ENCODE measurements at places on chromosomes 13 and 19. TPM values are rescaled to one million over a fixed set of nuclear protein-coding genes. Genes with fewer than 3 reads are reported as not detected.
A peak's percentile ranks its signal among the peaks of the same experiment; 100 is the strongest.

GRCh38 chr19:55647732-55648584 lies at the start of gene CCDC106:
TSS of gene CCDC106 (plus strand) at chr19:55648212. CDS start at chr19:55649047, 835 bp downstream.
- peak; percentile 42 for DNase-seq

DNA sequence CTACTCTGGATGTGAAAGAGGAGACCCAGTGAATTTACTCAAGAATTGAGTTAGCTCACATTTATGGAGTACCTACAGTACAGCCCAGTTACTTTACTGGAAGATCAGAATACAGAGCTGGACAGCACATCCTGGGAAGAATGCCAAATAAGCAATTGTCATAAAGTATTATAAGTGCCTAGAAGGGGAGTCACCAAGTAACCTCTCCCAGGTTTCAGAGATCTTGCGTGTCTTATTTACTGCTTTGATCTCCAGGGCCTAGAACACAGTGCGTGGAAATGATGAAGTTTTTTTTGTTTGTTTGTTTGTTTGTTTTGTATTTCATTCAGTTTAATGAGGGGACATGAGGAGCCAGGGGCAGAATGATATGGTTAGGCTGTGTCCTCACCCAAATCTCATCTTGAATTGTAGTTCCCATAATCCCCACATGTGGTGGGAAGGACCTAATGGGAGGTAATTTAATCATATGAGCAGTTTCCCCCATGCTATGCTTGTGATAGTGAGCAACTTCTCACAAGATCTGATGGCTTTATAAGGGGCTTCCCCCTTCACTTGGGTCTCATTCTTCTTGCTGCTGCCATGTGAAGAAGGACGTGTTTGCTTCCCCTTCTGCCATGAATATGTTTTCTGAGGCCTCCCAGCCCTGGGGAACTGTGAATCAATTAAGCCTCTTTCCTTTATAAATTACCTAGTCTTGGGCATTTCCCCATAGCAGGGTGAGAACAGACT lies 5.2 kb downstream of the GARRE1 start:
- no peak for DNase-seq

- DNase-seq, result no peak
Observed at GRCh38 chr19:31629579-31630363, 280.5 kb upstream of the TSHZ3 start.

GRCh38 chr13:113275387-113275786 lies 21.7 kb upstream of the LAMP1 start:
- DNase-seq, result peak; percentile 44

- no peak for DNase-seq
Observed at GRCh38 chr13:27968316-27969081, 616 bp downstream of the CDX2 start.

RANBP3 gene
- 98.0 TPM for total RNA-seq

FBXL12 gene
- total RNA-seq, result 25.6 TPM

Data from activated CD4-positive, alpha-beta T cell treated with anti-CD3 and anti-CD28 coated beads, Interleukin-2, amount 10 ng/mL, durations not matched to agents 7 days and 5 days (primary cell).